ENCODE measurements at places on chromosomes 6 and 20. TPM values are rescaled to one million over a fixed set of nuclear protein-coding genes. Genes with fewer than 3 reads are reported as not detected.

Gene CAP2
- 3.0 TPM for polyA plus RNA-seq

Gene FAM184A
- 6.3 TPM for polyA plus RNA-seq

Gene HCK
- 34.0 TPM for polyA plus RNA-seq

Gene C20orf202
- 5.3 TPM for polyA plus RNA-seq

Gene PPIL6
- 4.8 TPM for polyA plus RNA-seq

Gene SPTLC3
- 6.0 TPM for polyA plus RNA-seq

Gene SOX12
- polyA plus RNA-seq, result 9.7 TPM

Gene CD109
- polyA plus RNA-seq, result not detected

DNA sequence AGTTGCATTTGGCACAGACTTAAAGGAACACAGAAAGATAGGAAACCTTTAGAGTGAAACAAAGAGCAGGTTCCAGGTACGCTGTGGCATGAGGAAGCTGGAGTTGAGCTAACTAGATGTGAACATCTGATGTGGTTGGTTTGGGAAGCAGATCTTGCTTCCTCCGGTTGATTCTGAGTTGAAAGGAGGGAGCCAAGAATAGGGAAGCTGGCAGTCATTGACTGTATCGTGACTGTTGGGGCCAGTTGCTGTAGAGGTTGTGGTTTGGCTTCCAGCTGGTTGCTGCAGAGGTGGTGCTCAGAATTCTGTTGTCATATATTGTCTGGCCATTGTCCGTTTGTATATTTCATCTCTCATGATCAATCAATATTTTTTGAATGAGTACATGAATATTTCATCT is 325.9 kb downstream of the PLCB1 start:
- no peak overlapping the region for H3K4me3 ChIP-seq
- DNase-seq, result no peak
- no peaks in the 10 kb centered on the region for H3K27me3 ChIP-seq
- no peaks in the 10 kb centered on the region for H3K36me3 ChIP-seq
- no peaks in the 10 kb centered on the region for H3K4me1 ChIP-seq
- H3K27ac ChIP-seq, result no peak overlapping the region

DNA sequence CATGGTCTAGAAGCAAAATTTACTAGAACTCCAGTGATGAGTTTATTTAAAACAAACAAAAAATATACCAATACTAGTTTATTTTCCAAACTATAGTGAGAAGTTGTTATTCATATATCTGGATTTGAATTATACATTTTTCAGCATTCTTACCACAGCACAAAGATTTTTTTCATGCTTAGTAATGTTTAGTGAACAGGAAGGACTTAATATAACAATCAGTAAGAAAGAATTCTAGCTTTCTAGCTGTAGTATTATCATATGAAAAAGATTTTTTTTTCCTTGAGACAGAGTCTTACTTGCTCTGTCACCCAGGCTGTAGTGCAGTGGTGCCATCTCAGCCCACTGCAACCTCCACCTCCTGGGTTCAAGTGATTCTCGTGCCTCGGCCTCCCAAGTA is 13.8 kb downstream of the MARCKS start:
- DNase-seq, result no peak
- no peaks in the 10 kb centered on the region for H3K27me3 ChIP-seq
- no peak overlapping the region for H3K4me3 ChIP-seq
- H3K36me3 ChIP-seq, result no peaks in the 10 kb centered on the region

GRCh38 chr20:37526839-37527637 is 638 bp downstream of the BLCAP start:
- no peaks in the 10 kb centered on the region for H3K36me3 ChIP-seq
- H3K4me1 ChIP-seq, result peaks cover 10% of the 10 kb centered on the region
- no peaks in the 10 kb centered on the region for H3K27me3 ChIP-seq
- H3K4me3 ChIP-seq, result peak overlapping the region; percentile 95
- H3K27ac ChIP-seq, result peak overlapping the region; percentile 98
- DNase-seq, result peak; percentile 62

GRCh38 chr6:37619641-37620040 is 78.0 kb downstream of the MDGA1 start:
- no peaks in the 10 kb centered on the region for H3K36me3 ChIP-seq
- no peak for DNase-seq
- no peaks in the 10 kb centered on the region for H3K4me1 ChIP-seq
- no peak overlapping the region for H3K27ac ChIP-seq
- no peak overlapping the region for H3K4me3 ChIP-seq

DNA sequence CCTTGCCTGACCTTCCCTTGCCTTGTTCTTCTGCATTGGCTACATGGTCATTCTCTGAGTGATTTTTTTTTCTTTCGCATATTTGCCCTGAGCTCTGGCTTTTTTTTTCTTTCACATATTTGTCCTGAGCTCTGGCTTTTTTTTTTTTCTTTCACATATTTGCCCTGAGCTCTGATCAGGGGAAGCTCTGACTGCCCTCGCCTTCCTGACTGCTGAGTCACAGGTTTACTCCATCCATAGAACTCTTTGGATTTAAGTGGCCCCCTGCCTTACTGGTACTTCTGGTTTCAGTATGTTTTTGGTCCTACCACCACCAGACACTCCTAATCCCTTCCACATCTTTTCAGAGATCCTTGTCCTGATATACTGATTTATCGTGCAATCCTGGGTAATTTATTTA is 201.1 kb downstream of the OGFRL1 start:
- no peak for DNase-seq
- no peak overlapping the region for H3K27ac ChIP-seq
- H3K27me3 ChIP-seq, result no peaks in the 10 kb centered on the region
- no peaks in the 10 kb centered on the region for H3K4me1 ChIP-seq
- no peaks in the 10 kb centered on the region for H3K36me3 ChIP-seq

- DNase-seq, result no peak
- H3K4me1 ChIP-seq, result no peaks in the 10 kb centered on the region
- no peak overlapping the region for H3K27ac ChIP-seq
- no peak overlapping the region for H3K4me3 ChIP-seq
- no peaks in the 10 kb centered on the region for H3K36me3 ChIP-seq
Measured at GRCh38 chr6:15798533-15799255, 135.9 kb upstream of the DTNBP1 start.

GRCh38 chr6:169370054-169370453 is 116.4 kb upstream of the THBS2 start:
- no peaks in the 10 kb centered on the region for H3K27me3 ChIP-seq
- H3K4me1 ChIP-seq, result no peaks in the 10 kb centered on the region
- no peak overlapping the region for H3K4me3 ChIP-seq
- no peak overlapping the region for H3K27ac ChIP-seq

GRCh38 chr20:12386821-12387220 is 469.1 kb downstream of the BTBD3 start:
- H3K27me3 ChIP-seq, result no peaks in the 10 kb centered on the region
- H3K4me3 ChIP-seq, result no peak overlapping the region

GRCh38 chr6:41488433-41489119 is 57.6 kb upstream of the FOXP4 start:
- H3K36me3 ChIP-seq, result no peaks in the 10 kb centered on the region
- peak; percentile 69 for DNase-seq
- no peak overlapping the region for H3K4me3 ChIP-seq
- H3K27ac ChIP-seq, result no peak overlapping the region
- peaks cover 22% of the 10 kb centered on the region for H3K4me1 ChIP-seq
- no peaks in the 10 kb centered on the region for H3K27me3 ChIP-seq

- peaks cover 9% of the 10 kb centered on the region for H3K36me3 ChIP-seq
- no peak overlapping the region for H3K4me3 ChIP-seq
- no peak for DNase-seq
- peak overlapping the region; percentile 35 for H3K27ac ChIP-seq
Measured at GRCh38 chr20:32191422-32191821, 16.1 kb downstream of the PLAGL2 start.

- H3K4me3 ChIP-seq, result no peak overlapping the region
- H3K4me1 ChIP-seq, result peaks cover 5% of the 10 kb centered on the region
- no peaks in the 10 kb centered on the region for H3K27me3 ChIP-seq
- no peaks in the 10 kb centered on the region for H3K36me3 ChIP-seq
- no peak for DNase-seq
- H3K27ac ChIP-seq, result no peak overlapping the region
Measured at GRCh38 chr6:56366141-56366852, 118.9 kb upstream of the COL21A1 start.

DNA sequence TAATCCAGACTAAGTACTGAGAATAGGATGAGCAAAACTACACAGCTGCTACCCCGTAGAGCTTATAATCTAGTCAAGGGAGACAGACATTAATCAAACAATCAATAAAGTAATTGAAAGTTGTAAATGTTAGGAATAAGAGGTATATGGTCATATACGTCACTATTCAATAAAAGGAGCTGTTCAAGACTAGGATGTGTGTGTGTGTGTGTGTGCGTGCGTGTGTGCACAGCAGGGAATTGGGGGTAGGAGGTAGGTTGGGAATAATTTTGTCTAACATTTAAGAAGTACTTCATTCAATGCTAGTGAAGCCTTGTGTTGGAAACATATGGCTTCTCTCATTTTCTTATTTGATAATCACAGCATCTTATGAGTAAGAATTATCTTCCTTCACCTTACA is 41.8 kb downstream of the SESN1 start:
- no peaks in the 10 kb centered on the region for H3K36me3 ChIP-seq
- no peak for DNase-seq
- no peaks in the 10 kb centered on the region for H3K27me3 ChIP-seq
- no peaks in the 10 kb centered on the region for H3K4me1 ChIP-seq

DNA sequence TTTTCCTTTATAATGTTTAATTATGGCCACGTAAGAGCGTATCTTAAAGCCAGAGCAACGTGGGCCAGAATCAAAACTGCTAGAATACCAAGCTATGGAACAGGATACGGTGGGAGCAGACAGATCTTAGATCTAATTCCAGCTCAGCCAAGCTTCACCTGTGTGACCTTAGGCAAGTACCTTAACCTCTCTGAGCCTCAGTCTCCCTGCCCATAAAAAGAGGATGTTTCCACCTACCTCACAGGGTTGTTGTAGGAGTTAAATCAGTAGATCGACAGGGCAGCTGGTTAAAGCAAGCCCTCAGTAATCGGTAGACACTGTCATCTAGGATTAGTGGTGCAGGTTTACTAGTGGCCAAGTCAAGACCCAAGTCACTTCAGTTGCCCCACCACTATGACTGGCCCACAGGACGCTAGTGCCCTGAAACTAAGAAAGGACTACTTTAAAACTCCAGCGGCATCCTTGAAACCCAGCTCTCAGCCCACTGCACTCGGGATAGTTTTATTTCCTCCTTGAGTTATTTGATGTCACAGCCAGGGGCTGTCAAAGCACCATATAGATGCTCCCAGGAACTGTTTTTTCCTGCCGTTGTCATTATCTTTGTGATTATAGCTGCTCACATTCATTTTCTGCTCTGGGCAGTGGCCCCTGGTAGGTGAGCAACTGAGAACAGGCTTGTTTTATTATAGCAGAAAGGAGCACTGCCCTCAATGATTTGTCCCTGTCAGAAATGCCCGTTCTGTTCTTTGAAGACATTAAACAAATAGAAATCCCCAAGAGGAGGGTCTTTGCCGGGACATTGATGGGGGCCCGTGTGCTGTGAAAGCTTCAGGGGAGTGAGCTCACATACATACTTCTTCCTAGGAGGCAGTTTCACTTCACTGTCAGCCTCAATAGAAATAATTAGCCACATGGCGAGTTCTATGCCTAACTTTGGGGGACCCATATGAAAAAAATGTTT is 63.1 kb downstream of the ISM1 start:
- no peak overlapping the region for H3K27ac ChIP-seq
- H3K4me1 ChIP-seq, result no peaks in the 10 kb centered on the region
- H3K27me3 ChIP-seq, result no peaks in the 10 kb centered on the region
- no peak overlapping the region for H3K4me3 ChIP-seq

GRCh38 chr6:133741375-133741861 is 147.5 kb upstream of the TCF21 start:
- H3K36me3 ChIP-seq, result no peaks in the 10 kb centered on the region
- no peak overlapping the region for H3K27ac ChIP-seq
- no peaks in the 10 kb centered on the region for H3K4me1 ChIP-seq

GRCh38 chr6:140758169-140758877 is 1374.4 kb upstream of the GJE1 start:
- no peak overlapping the region for H3K27ac ChIP-seq
- H3K4me3 ChIP-seq, result no peak overlapping the region
- no peaks in the 10 kb centered on the region for H3K4me1 ChIP-seq
- DNase-seq, result no peak

GRCh38 chr6:135212935-135213334 is 31.8 kb downstream of the MYB start:
- no peak overlapping the region for H3K4me3 ChIP-seq
- no peak overlapping the region for H3K27ac ChIP-seq
- no peak for DNase-seq
- no peaks in the 10 kb centered on the region for H3K27me3 ChIP-seq

DNA sequence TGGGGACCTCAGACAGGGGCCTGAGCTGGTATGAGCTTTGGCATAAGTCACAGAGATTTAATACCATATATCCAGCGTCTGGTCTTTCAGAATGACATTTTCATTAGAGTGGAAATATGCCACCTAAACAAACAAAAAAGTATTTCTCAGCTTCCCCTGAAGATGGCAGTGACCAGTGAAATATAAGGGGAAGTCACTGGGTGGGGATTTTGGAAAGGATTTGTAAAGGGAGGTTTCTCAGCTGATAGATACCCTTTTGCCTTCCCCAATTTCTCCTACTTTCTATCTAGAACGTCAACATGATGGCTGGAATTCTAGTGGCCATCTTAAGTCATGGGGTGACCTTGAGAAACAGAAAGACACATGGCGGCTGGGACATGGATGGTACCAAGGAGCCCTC is 137.7 kb upstream of the LRFN2 start:
- no peaks in the 10 kb centered on the region for H3K4me1 ChIP-seq
- H3K4me3 ChIP-seq, result no peak overlapping the region
- DNase-seq, result no peak
- H3K27ac ChIP-seq, result no peak overlapping the region
- no peaks in the 10 kb centered on the region for H3K36me3 ChIP-seq

- DNase-seq, result no peak
- no peak overlapping the region for H3K4me3 ChIP-seq
- no peaks in the 10 kb centered on the region for H3K36me3 ChIP-seq
- H3K4me1 ChIP-seq, result no peaks in the 10 kb centered on the region
- H3K27me3 ChIP-seq, result no peaks in the 10 kb centered on the region
Measured at GRCh38 chr6:135830452-135830881, 21.0 kb upstream of the PDE7B start.

- H3K27ac ChIP-seq, result no peak overlapping the region
- H3K4me3 ChIP-seq, result no peak overlapping the region
- no peaks in the 10 kb centered on the region for H3K27me3 ChIP-seq
- no peaks in the 10 kb centered on the region for H3K36me3 ChIP-seq
- no peak for DNase-seq
Measured at GRCh38 chr6:19454721-19455392, 382.3 kb upstream of the ID4 start.

DNA sequence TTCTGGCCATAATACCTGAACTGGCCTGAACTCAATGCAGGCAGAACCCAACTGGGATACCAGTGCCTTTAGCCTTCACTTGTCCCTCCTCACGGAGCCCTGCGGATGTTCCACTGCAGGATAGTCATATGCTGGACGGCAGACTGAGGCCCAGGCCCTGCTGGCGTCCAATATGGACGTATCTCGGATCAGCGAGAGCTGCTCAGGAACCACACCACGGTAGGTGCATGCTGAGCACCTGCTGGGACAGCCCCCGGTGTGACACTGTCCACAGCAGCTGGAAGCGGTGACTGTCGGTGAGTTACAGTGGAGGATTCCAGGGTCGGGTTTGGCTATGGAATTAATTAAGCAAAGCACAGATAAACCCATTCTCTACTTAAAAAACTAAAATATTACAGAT is 48.7 kb downstream of the PSMG4 start:
- H3K4me3 ChIP-seq, result no peak overlapping the region
- DNase-seq, result no peak
- H3K4me1 ChIP-seq, result no peaks in the 10 kb centered on the region
- H3K27me3 ChIP-seq, result no peaks in the 10 kb centered on the region
